NCI-H1436 treated with DMSO at 0.1 percent for 48 hours (cell line): ENCODE measurements at places on chromosomes 7 and 10.

DNA sequence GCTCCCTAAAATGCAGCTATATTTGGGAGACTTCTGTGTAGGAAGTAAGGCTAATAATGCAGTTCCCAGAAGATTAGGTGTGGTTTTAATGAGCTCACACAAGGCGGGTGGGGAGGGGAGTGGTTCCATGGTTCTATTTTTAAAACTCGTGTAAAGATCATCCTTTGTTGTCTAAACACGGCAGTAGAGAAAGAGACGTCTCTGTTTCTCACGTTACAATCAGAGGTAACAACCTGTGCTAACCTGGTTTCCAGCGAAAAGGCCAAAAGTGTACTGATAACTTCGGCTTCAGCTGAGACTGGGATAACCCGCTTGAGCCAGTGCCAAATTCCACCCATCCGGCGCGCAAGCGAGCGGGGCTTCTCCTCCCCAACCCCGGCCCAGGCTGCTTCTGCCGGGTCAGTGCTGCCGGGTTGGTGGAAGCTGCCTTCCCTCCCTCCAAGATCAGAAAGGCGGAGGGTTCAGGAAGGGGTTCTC is 2.5 kb upstream of the MAP3K8 start:
- no peak for DNase-seq

- DNase-seq = no peak
Observed at GRCh38 chr10:23172429-23173213, 19.5 kb upstream of the PTF1A start.

DNA sequence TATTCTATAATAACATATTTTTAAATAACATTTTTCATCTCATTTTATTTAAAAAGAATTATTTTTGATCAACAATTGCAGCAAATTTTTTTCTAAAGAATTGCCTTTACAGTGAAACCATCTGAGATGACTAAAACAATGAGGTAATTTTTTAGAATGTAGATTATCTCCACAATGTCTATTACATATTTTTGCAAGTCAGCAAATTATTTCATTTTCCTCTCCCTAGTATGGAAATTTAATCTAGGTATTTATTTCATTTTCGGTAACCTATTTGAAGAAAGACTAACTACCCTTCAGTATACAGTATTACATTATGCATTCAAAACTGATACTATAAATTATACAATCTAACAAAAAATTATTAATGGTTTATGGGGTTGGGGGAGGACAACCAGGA is 213.2 kb upstream of the SP4 start:
- DNase-seq = no peak

DNA sequence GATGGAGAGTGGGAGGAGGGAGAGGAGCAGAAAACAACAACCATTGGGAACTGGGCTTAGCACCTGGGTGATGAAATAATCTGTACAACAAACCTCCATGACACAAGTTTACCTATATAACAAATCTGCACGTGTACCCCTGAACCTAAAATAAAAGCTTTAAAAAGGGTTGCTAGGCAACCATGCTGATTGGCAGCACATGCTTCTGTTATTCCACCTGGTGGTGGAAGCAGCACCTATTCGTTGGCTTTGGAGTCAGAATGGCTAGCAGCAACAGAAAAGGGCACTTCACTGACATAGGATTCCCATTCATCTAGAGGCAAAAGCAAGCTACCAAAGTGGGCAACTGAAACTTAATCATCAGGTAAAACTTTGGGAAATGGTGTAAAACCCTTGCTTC is 57.1 kb downstream of the RELN start:
- DNase-seq = no peak

DNA sequence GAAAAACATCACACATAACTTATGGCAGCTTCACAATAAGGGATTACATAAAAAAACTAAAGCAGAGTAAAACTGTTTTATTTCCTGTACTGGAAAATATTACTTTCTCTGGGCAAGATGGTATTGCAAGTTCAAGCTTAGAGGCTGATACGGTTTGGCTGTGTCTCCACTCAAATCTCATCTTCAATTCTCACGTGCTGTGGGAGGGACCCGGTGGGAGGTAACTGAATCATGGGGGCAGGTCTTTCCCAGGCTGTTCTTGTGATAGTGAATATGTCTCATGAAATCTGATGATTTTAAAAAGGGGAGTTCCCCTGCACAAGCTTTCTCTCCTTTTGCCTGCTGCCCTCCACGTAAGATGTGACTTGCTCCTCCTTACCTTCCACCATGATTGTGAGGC is 5.1 kb upstream of the LRRC27 start:
- no peak for DNase-seq

GRCh38 chr10:101172741-101173140 is 41.6 kb downstream of the TLX1 start:
- DNase-seq = no peak

DNA sequence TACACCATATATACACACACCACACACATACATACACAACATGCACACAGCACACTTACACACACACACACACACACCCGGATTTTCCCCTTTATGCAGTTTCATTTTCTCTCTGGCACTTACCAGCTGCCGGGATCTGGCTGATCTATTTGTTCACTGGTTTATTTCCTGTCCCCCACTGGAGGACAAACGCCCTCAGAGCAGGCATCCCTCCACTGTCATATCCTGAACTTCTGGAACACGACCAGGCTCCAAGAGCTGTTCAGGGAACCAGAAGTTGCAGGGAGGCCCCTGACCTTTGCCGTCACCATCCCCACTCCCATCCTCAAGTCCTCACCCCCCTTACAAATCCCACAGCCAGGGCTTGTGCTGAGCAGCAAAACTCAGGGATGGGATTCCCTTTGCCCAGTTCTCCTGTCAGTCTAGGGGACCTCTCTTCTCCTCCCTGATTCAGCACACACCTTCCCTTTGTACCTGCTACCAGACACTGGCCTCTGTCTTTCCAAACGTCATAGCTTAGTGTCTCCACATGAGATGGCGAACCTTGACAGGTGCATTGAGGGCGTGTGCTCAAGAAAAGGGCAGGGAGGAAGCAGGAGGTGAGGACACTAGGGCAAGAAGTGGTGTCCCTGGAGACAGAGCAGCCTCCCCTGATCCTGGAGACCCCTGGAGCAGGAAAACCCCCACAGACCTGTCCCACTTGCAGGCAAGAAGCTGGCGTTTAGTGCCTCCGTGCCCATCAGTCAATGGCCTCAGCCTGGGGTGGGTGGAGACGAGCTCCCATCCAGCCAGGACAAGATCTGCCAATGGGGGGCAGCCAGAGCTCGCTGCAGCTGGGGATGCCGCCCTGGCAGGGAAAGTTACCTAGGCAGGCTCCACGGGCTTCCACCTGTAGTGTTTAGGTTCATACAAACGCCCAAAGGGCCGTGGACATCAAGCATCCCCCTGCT is 12.7 kb upstream of the DOCK1 start:
- DNase-seq = no peak

DNA sequence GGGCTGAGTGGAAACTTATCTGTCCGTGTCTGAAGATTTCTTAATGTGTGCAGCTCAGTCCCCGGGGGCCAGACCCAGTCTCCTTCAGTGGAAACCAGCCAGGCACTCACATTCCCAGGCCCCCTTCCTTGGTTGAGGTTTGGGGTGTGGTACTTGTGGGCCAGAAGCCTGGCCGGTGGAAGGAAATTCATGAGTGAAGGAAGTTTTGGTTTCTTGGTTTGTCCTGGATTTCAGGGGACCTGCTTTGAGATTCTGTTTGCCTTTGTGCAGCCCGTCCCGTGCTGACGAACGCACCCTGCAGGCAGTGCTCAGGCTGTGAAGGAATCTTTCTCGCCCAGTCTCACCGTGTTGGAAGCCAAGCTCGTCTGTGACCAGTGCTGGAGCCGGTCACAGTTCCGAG is 2.9 kb downstream of the INPP5A start:
- no peak for DNase-seq

DNA sequence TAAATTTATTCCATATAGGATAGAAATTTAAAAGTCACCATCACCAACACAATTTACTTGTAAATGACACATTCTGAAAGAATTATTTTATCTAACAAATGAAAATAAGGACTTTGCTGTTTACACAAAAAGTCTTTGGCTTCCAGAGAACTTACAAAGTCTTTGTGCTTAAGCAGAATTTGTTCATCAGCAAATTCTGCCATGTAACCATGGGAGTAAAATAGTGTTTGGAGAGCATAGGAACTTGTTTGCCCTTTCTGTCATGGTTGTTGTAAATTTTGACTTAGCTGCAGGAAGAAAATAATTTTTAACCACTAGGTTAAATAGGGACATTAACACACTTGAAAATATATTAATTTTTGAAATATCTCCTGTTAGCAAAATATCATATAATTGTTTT is 15.2 kb downstream of the FGL2 start:
- no peak for DNase-seq

DNA sequence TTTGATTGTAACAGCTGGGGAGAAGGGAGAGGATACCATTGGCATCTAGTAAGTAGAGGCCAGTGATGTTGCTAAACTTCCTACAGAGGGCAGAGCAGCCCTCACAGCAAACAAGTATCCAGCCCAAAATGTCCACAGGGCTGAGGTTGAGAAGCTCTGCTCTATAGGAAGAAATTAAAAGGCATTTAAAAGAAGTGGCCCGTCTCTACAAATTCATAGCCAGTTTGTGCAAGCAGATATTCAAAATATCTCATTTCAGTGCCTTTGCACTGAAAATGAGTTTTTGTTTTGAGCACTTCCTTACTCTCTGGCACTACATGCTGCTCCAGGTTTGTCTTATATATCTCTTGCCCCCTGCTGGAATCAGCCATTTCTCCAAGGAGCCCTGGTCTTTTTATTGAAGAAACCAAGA is 330.0 kb downstream of the BBS9 start:
- DNase-seq = no peak

GRCh38 chr7:69690329-69690728 is 92.1 kb downstream of the AUTS2 start:
- DNase-seq = no peak

GRCh38 chr10:3228629-3228945 is 56.0 kb upstream of the PITRM1 start:
- DNase-seq = no peak

- no peak for DNase-seq
Observed at GRCh38 chr7:80879849-80880248, 39.0 kb downstream of the SEMA3C start.

GRCh38 chr10:10782603-10783002 is 235.1 kb upstream of the CELF2 start:
- no peak for DNase-seq
